ENCODE measurements at places on chromosomes 2 and 18. TPM values are rescaled to one million over a fixed set of nuclear protein-coding genes. Genes with fewer than 3 reads are reported as not detected.

Gene RGPD4
- total RNA-seq: 0.22 TPM

Gene CDKL4
- 2.2 TPM for total RNA-seq

Gene EML6
- total RNA-seq: 0.26 TPM

Gene TCF23
- 0.11 TPM for total RNA-seq

Gene GALNT13
- 4.1 TPM for total RNA-seq

Gene IL1A
- total RNA-seq: not detected

Gene ESPNL
- total RNA-seq: 0.56 TPM

Gene DNER
- 19.9 TPM for total RNA-seq

Gene NCKAP5
- 11.1 TPM for total RNA-seq

Gene SERPINB5
- total RNA-seq: not detected

Gene M1AP
- not detected for total RNA-seq

Gene CCDC85A
- 3.4 TPM for total RNA-seq

Gene SCTR
- total RNA-seq: not detected

Gene PLEKHH2
- 5.9 TPM for total RNA-seq

Gene CENPA
- 0.91 TPM for total RNA-seq

Gene FAM237A
- not detected for total RNA-seq

Gene CHRNG
- total RNA-seq: not detected

Gene LRRC30
- total RNA-seq: not detected

Gene WDR7
- total RNA-seq: 27.0 TPM

Gene BCL2L11
- 21.7 TPM for total RNA-seq

Gene CACNB4
- 0.99 TPM for total RNA-seq

Gene GALM
- 11.4 TPM for total RNA-seq

Gene SERPINB12
- not detected for total RNA-seq

Gene HRH4
- not detected for total RNA-seq

Gene FAM98A
- total RNA-seq: 59.2 TPM

Gene DSC3
- total RNA-seq: 0.14 TPM

Gene LINC00305
- total RNA-seq: not detected

Gene TMEFF2
- total RNA-seq: 1.3 TPM

Gene ABCB6
- total RNA-seq: 30.5 TPM

Gene VSNL1
- total RNA-seq: 39.3 TPM

Gene HOXD8
- 0.38 TPM for total RNA-seq

Gene DCAF17
- total RNA-seq: 11.6 TPM

Gene KCNK3
- 27.5 TPM for total RNA-seq

Gene DSG4
- not detected for total RNA-seq

Gene C2orf81
- 1.6 TPM for total RNA-seq

Gene ZDBF2
- 11.2 TPM for total RNA-seq

Gene SKOR2
- total RNA-seq: not detected

Gene PIEZO2
- total RNA-seq: 0.56 TPM

Gene PLEK
- 4.2 TPM for total RNA-seq

Gene NT5C1B
- total RNA-seq: not detected

Gene TEX44
- not detected for total RNA-seq

Gene ASTL
- total RNA-seq: not detected

Gene EMILIN2
- total RNA-seq: 6.8 TPM

Gene MOB1A
- total RNA-seq: 62.4 TPM

Gene TMEM247
- total RNA-seq: not detected

Gene MAT2A
- 153 TPM for total RNA-seq

Gene RAB6C
- not detected for total RNA-seq

Gene FBXO36
- total RNA-seq: 1.2 TPM

Gene GPR45
- total RNA-seq: not detected

Gene GATA6
- total RNA-seq: 85.8 TPM

Gene ATOH8
- 55.5 TPM for total RNA-seq

Gene CAPN14
- total RNA-seq: 0.11 TPM

Gene PLGLB1
- total RNA-seq: 0.95 TPM

Gene IL36A
- total RNA-seq: not detected

Gene RIT2
- not detected for total RNA-seq

Gene HS6ST1
- 23.0 TPM for total RNA-seq

Gene ACTG2
- total RNA-seq: 1.4 TPM

Gene IL1RL2
- total RNA-seq: 0.32 TPM

Gene PROKR1
- total RNA-seq: not detected
